ENCODE measurements at places on chromosomes 4 and X.

GRCh38 chrX:11755724-11756123 lies 2.3 kb upstream of the MSL3 start:
- no peak for DNase-seq

- no peak for DNase-seq
Measured at GRCh38 chr4:33737726-33738125, 2506.6 kb downstream of the ARAP2 start.

DNA sequence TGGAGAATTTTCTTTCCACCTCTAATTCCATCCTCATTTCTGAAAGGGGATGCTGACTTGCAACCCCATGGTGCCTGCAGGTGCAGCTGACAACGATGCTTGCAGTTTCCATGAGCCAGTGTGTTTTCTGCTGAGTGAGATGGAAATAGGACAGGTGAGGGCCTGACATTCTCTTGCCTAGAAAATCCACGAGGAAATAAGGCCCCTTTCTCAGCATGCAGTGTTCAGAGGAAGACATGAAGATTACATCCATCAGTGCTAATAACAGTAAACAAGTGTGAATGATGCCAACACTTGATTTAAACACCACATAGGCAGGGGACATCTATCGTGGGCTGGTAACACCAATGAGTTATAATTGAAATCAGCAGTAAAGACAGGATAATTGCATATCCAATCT lies 237.3 kb downstream of the NLGN4X start:
- DNase-seq: no peak

GRCh38 chrX:110146521-110146920 lies 143.6 kb downstream of the TMEM164 start:
- no peak for DNase-seq

- no peak for DNase-seq
Measured at GRCh38 chr4:59222221-59222620, 1977.9 kb upstream of the ADGRL3 start.

GRCh38 chrX:109863811-109864210 lies 130.8 kb upstream of the ACSL4 start:
- DNase-seq: no peak

DNA sequence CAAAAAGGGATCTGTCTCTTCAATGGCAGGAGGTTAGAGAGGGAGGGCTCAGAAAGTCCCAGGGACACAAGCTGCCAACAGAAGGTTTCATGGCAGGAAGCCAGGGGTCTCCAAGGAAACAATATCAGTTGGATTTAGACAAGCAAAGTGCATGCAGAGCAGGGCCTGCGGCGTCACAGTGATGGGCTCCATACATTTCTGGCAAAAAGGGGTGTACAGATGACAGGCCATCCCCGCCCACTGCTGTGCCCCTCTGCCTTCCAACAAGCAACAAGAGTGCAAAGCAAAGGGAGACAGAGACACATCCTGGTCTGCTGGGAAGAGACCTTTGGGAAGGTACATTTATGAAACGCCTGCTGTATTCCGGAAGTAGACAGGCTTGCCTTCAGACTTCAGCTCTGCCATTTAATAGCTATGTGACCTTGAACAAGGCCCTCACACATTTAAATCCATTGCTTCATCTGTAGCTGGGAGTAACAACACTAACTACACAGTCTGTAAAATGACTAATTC lies 121.2 kb downstream of the AFAP1 start:
- DNase-seq: no peak

DNA sequence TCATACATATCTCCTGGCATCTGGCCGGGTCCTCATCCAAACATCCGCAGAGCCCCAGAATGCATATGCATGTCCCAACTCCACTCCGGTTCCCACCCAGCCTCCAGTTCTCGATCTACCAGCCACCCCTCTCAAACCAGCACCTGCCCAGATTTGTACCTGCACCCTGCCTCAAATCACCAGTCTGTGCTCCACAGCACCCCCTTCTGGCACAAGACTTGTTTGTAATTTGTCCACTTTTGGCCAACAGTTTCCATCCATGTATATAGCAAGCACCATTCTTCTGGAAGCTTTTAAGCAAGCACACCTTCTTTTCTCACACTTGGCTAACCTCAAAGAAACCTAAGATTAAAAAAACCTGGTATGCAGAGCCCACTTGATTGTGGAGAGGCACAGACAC lies 644.1 kb downstream of the MID1IP1 start:
- DNase-seq: peak; percentile 17

GRCh38 chrX:39705290-39705689 lies 392.5 kb downstream of the BCOR start:
- no peak for DNase-seq

DNA sequence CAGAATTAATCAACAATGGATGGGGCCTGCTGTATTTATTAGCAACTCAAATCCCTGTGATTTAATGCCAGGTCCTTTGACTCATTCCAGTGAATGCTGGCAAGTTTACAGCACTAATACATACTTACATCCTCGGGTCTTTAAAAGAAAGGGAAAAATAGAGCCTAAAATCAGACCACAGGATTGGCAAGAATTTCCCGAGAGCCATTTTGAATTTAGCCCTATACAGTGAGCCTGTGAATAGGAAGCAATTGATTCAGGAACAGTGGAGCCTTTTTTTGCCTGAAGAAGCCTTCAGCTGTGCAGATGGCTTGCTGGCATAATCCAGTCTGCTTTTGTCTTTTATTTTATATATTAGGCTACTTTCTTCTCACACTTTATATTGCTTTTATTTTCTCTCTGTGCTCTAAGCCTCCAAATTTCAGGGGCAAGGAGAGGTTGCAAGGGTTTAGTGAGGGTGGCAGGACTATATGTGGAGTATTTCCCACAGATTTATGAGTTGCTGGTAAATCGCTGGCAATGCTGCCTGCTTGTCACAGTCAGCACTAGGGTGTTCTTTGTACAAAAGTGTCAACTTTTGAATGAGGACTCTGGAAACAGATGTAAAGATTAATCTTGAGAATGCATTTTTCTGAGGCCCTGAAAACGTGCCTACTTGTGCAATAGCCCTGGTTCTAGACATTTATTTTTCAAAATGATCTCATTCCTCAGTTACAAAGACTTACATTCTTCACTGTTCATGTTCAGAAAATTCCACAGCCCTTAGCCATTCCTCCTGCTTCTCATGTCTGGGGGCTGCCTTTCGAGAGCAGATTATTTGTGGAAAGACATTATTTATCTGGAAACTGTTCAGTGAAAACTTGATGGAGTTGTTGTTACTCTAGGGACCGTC lies 303.5 kb downstream of the SPRY1 start:
- no peak for DNase-seq

GRCh38 chrX:75547783-75548182 lies 24.9 kb upstream of the ZDHHC15 start:
- DNase-seq: no peak

DNA sequence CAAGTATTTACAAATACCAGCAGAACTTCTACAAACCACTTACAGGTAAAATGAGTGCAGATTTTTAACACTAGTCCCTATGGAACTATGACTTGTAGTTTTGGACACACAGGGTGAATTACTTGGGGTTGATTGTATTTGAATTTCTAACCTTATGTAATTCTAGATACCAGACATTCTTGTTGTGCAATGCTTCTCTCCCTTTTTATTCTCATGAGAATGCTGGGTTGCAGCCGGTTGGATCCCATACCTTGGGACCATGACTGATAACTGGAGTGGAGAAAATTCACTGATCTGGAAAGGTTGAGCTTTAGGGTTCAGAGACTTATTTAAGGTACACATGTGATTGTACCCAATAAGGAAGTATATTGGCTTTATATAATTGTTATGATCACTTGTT lies 8.8 kb downstream of the TET2 start:
- DNase-seq: no peak

GRCh38 chr4:119207051-119207450 lies 5.5 kb upstream of the USP53 start:
- no peak for DNase-seq

- no peak for DNase-seq
Measured at GRCh38 chr4:30836231-30836630, 116.1 kb downstream of the PCDH7 start.

DNA sequence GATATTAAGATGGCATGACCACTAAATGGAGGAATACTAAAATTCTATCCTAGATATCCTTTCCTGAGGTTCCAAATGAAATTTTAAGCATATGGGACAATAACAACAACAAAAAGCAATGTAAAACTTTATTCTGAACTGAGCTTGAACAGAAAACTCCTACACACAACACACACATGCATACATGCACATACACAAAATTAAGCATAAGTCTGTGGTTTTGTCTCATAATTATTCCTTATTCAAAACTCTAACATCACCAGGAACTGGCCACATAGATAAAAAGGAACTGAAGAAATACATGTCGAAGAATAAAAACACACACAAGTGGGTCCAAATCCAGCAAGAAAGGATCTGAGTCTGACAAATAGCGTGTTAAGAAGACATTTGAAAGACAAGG lies 168.0 kb downstream of the COX18 start:
- no peak for DNase-seq

DNA sequence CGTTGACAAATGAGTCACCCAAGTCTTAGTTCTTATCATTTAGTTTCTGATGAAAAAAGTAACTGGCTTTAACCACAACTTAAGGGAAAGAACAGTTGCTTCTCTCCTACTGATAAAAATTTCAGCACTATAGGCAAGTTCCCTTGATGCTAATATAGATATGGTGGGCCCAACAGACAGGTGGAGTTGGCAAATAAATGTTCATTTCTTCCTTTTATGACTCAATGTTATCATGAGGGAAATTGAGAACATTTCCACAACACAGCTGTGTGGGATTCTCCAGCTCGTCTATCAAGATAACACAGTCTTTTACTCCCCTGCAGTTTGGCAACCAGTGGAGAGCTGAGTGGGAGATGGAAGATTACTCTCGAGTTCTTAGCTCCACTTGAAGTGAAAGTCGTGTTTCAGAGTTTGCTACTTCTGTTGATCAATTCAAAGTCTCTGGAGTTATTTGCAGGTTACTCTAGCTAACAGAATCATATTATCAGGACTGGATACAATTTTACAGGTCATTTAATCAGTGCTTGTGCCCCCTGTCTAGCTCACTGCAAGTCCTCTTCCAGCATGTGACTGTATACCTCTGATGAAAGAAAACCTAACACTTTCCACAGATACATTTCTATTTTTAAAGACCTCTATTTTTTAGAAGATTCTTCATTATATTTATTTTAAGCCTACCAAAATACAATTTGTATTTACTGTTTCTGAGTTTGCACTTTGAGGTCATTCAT lies 270.6 kb upstream of the GK2 start:
- no peak for DNase-seq

DNA sequence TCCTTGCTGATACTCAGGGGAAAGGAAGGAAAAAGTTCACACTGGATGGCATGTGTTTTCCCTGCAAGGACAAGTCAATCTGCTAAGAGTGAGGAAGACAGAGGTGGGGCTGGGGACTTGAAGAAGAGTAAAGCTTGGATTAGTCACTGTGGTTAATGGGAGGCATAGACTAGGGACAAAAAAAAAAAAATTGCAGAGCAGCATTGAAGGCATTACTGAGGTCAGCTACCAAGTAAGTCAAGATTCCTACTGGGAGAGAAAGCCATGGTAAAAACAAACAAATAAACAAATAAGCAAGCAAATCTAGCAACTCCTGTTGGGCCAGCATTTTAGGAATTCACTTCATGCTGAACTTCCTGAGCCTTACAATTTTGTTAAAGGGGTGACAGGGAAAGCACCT lies 58.2 kb upstream of the GPC4 start:
- no peak for DNase-seq

DNA sequence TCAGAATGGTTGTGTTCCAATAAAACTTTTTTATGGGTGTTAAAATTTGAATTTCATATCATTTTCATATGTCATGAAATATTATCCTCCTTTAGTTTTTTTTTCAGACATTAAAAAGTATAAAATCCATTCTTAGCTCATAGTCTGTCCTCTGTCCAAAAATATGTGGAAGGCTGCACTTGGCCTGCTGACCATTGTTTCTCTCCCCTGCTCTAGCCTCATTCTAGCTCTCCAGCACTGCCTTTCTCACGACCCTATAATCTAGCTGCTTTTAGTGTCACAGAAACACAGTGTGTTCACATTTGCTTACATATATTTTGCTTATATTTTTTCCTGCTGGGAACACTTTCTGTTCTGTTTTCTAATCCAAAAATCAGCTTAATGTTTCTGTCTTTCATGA lies 165.0 kb upstream of the ANK2 start:
- no peak for DNase-seq

- no peak for DNase-seq
Measured at GRCh38 chr4:2891294-2891693, 47.6 kb downstream of the ADD1 start.

GRCh38 chrX:149909324-149910177 lies 19.8 kb upstream of the HSFX4 start:
- no peak for DNase-seq

GRCh38 chr4:128416921-128417320 lies 129.3 kb upstream of the PGRMC2 start:
- DNase-seq: no peak

DNA sequence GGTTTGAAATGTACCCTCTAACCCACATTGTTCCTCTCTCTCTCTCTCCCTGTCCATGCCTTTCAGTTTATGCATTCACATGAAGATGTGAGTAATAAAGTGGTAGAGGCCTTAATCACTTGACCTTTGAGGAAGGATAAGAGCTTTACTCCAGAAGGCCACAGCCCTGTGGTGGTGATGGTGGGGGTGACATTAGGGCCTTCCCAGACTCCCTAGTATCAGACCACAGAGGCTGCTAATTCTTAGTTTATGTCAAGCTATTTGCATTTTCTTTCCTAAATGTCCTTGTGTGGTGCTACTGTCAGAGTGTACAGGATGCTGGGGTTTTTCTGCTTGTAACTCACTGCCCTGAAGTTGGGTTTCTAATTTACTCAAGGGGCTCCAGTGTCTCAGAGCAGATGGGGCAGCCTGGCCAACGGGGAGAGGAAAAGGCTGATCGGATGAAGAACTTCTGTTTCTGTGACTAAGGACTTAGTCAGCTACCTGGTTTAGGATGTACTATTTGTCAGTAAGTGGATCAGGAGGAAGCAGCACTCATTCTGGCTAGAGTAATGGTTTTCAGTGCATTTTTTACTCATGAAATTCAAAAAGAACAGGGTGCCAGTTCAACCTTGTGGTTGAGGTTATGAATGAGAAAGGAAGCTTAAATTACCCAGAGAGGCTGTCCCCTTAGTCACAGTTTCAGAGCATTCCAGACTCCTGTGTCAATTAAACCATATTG lies 509.6 kb upstream of the DIPK2B start:
- DNase-seq: peak; percentile 15

GRCh38 chr4:88969271-88969670 lies 87.7 kb downstream of the FAM13A start:
- no peak for DNase-seq
